ENCODE measurements at places on chromosomes 6 and 20.

DNA sequence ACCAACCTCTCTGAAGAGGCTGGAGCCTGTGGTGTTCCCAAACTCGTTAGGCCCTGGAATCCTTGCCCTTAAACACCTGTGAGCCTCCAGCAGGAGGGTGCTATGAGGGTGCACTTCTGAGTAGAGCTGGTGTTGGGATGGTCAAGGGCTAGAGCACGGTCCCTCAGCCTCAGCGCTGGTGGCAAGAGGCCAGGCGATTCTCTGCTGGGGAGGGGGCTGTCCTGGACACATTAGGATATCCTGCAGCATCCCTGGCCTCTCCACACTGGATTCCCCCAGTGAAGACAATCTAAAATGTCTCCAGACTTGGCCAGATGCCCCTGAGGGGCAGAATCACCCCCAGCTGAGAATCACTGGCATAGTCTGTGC lies 157.8 kb downstream of the SYCP2 start:
- no peak for DNase-seq

DNA sequence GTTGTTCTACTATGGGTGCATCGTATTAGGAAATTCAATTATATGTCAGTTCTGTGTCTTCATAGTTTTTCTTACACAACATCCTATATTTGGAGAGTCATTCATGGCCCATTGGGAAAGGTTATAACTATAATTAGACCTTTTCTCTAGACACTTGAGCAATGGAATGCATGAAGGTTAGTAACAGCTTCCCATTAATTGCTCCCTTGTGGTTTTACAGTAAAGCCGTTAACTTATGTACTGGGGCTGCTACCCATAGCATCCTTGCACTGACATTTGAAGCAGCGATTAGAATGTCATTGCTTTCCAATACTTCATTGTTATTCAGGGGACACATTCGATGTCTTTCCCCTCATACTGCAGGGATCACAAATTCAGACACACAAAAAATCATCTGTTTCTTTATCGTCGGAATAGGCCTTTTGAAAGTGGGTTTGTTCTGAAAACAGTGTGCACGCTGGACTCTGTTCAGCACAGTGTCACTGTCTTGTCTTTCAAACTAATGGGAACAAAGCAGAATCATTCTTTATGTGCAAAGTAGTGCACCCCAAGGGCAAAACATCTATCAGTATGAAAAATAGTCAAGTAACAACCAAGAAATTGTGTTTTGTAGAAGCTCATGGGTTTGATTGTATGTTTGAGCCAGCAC lies 634.3 kb upstream of the MAP3K7 start:
- no peak for DNase-seq

GRCh38 chr20:23047738-23048214 lies 1.7 kb downstream of the THBD start:
- no peak for DNase-seq

GRCh38 chr6:138007014-138007472 lies 100.2 kb downstream of the PERP start:
- DNase-seq: no peak

- no peak for DNase-seq
Measured at GRCh38 chr6:96613291-96613999, 50.5 kb downstream of the FHL5 start.

GRCh38 chr20:63107449-63108200 lies 100.9 kb upstream of the BHLHE23 start:
- peak; percentile 56 for DNase-seq
